Foreskin fibroblast (primary cell): ENCODE measurements at places on chromosomes 7 and 10.

GRCh38 chr7:141402277-141402996, 148.8 kb upstream of the AGK start:
- DNase-seq: no peak

DNA sequence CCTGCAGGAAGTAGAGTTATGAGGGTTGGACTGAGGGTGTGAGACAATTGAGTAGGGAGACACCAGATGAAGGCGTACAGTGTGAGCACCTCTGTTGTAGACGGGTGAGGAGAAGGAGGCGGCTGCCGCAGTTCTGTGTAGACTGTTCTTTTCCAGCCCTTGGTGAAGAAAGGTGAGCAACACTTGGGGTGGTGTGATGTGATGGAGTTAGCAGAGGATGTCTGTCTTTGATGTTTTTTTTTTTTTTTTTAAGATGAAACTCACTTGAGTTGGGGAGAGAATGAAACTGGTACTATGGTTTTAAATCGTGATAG, 42.8 kb upstream of the RNF216 start:
- DNase-seq: no peak

GRCh38 chr7:111796671-111797070, 234.4 kb upstream of the IMMP2L start:
- peak; percentile 15 for DNase-seq

DNA sequence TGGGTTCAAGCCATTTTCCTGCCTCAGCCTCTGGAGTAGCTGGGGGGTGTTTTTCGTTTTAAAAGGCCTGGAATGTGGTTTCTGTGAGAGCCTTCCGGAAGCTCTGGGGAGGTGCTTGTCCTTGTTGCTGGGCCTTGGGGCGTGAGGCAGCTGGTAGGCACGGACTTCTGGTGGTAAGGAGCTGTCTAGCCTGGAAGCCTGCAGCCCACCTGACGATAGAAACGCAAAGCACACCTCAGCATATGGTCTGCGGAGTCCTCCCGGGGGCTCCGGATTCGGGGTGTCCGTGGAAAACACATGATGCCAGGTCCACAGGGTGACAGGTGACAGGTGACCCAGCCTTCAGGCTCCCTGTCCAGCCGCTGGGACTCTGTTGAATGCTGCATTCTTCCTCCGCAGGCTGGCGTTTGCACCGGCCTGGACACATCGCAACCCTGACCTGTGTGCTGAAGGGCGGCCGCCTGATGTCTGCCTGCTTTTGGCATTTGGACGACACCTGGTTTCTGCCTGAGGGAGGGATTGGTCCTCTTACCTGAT, 37.3 kb downstream of the INPP5A start:
- peak; percentile 51 for DNase-seq

DNA sequence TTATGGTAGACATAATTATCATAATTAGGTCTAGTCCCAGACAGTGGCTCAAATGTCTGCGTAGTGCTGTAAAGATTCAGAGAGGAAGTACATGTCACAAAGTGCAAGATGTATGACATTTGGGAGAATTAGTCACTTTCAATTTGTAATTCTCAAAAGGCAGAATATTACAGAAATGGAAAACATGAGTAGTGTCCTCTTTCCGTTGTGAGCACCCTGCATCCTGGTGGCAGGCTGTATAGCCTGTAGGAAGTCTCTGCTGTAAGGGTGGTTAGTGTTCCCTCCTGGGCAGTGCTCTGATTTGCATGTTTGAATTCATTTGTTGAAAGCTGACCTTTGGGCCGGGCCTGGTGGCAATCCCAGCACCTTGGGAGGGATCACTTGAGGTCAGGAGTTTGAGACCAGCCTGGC, 17.0 kb downstream of the CDK14 start:
- DNase-seq: no peak

DNA sequence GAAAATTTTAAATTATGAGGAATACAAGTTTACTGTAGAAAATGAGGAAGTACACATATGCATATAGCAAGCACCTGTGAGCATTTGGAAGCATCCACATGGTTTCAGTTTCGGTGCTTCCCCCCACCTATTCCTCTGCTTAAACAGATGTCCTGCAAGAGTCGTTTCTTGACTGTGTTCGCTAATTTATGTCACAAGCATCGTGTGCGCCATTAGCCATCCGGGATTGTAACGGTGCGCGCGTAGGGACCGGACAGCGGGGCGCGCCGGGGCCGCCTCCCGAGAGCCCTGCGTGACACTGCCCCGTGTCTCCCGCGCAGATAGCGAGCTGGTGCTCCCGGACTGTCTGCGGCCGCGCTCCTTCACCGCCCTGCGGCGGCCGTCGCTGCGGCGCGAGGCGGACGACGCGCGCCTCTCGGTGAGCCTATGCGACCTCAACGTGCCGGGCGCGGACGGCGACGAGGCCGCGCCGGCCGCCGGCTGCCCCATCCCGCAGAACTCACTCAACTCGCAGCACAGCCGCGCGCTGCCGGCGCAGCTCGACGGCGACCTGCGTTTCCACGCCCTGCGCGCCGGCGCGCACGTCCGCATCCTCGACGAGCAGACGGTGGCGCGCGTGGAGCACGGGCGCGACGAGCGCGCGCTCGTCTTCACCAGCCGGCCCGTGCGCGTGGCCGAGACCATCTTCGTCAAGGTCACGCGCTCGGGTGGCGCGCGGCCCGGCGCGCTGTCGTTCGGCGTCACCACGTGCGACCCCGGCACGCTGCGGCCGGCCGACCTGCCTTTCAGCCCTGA, 90.9 kb downstream of the NEURL1 start:
- DNase-seq: peak; percentile 80
